ENCODE measurements at places on chromosomes 2 and 18.

DNA sequence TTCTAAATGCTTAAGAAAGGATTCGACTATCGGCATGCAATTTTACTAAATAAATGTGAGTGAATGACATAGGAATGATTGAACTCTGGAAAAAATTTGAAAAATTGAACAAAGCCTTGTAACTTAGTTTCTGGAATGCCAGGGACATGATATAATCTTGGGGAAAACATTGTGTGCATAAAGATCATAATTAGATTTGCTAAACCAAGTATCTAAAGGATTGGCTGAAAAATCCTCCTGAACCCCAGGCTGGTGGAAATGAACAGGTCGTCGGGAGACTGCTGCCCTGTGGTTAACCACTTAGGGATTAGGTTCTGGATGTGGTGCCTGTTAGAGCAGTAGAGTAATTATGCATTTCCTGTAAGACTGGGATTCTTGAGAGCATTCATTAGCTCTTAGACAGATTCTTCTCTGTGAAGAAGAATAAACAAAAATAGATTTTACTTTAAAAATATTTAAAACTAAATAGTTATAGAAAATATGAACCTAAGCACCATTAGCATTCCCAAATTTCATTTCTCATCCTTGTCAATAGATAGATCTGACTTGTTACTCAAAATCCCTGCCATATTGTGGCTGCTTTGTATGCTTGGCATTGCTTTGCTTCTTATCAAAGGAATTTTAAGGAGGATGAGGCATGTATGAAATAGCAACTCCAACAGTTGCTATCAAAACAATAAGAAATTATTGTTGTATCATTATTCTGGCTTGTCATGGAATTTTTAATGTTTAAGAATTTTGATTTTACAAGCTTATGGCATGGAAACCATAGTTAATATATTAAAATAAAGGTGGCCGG is 55.9 kb downstream of the LYPD6B start:
- H3K4me1 ChIP-seq = no peaks in the 10 kb centered on the region
- DNase-seq = no peak
- H3K27ac ChIP-seq = no peak overlapping the region
- H3K4me3 ChIP-seq = no peak overlapping the region
- H3K27me3 ChIP-seq = peaks cover 23% of the 10 kb centered on the region
- no peaks in the 10 kb centered on the region for H3K36me3 ChIP-seq

DNA sequence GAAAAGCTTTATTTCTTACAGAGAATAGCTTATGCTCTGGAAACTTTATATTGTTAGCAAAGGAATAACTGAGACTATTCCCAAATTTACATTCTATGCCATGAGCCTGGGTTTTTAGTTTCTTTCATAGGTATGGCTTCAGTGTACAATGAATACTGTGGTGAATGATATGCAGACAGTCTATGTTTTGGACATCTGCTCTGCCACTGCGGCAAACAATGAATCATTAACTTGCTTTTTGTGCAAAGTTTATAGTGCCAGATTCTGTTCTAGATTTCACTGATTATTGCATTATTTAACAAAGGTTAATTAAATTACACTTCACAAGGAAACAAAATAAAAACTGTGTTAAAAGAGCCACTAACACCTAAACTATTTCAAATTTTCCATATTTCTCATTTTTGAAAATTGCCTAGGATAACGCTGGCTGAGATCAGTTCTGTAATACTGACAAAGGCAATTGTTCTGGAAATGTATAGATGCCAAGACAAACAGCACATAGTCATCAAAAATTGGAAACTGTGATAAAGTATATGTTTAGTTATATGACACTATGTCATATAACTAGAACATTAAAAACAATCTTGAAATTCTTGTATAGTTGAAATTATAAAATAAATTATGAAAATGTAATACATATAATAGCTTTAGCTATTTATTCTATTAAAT is 74.7 kb downstream of the ITSN2 start:
- no peaks in the 10 kb centered on the region for H3K27me3 ChIP-seq
- peaks cover 6% of the 10 kb centered on the region for H3K4me1 ChIP-seq
- H3K27ac ChIP-seq = no peak overlapping the region

GRCh38 chr18:78582181-78582709 is 397.4 kb upstream of the SALL3 start:
- no peaks in the 10 kb centered on the region for H3K36me3 ChIP-seq
- DNase-seq = no peak
- H3K27ac ChIP-seq = no peak overlapping the region
- no peaks in the 10 kb centered on the region for H3K27me3 ChIP-seq
- H3K4me3 ChIP-seq = no peak overlapping the region
- H3K4me1 ChIP-seq = no peaks in the 10 kb centered on the region

- DNase-seq = no peak
- no peaks in the 10 kb centered on the region for H3K27me3 ChIP-seq
- H3K36me3 ChIP-seq = no peaks in the 10 kb centered on the region
- H3K27ac ChIP-seq = no peak overlapping the region
- H3K4me3 ChIP-seq = no peak overlapping the region
These were observed 1078.5 kb upstream of the ZEB2 start for GRCh38 chr2:145598434-145598833.

GRCh38 chr18:70385474-70385873 is 96.6 kb downstream of the SOCS6 start:
- H3K36me3 ChIP-seq = no peaks in the 10 kb centered on the region
- H3K4me3 ChIP-seq = no peak overlapping the region
- no peaks in the 10 kb centered on the region for H3K27me3 ChIP-seq
- no peak overlapping the region for H3K27ac ChIP-seq
- no peaks in the 10 kb centered on the region for H3K4me1 ChIP-seq

DNA sequence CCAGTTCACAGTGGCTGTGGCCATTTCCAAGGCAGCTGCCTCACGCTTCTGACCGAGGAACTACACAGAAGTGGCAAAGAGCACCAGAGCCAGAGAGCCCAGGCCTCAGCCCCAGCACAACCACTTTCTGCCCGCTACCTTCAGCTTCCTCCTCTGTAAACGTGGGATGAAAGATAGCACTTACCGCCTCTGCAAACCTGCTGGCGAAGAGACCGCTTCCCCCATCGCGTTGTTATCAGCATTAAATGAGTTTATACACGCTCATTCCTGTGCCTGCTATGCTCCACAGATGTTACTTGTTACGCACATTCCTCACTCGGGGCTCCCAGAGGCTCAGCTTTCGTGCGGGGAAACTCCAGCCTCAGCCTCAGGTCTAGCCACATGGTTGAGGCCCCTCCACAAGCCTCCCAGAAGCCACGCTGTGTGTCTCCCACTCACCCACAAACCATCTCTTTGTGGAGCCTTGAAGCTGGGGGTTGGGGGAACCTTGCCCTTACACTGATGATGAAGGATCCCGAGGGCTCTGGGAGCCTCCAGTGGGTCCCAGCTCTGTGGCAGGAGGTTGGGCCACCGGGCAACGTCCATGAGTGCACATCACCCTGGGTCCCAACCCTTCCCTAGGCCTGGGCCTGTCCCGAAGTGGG is 63.3 kb upstream of the SMAD7 start:
- peaks cover 4% of the 10 kb centered on the region for H3K4me1 ChIP-seq
- no peak overlapping the region for H3K4me3 ChIP-seq
- no peaks in the 10 kb centered on the region for H3K27me3 ChIP-seq
- no peaks in the 10 kb centered on the region for H3K36me3 ChIP-seq
- no peak overlapping the region for H3K27ac ChIP-seq
- DNase-seq = no peak
